ENCODE measurements at places on chromosomes 5 and 9.

DNA sequence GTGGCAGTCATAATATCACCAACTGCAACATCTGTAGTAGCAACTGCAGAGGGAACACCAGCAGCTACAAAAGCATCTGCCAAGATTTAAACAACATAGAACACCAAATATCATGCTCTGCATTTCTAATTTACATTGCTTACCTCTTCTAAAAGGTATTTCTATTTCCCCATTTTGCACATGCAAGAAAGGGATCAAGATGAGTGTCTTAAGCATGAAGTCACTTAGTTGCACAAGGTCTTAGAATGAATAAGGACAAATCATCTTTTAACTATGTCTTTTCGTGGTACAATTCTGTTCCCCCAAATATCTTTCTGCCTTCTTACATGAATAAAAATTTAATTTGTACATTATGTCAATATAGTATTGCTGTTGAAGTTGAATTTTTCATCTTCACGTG is 1746.4 kb downstream of the EFNA5 start:
- peak; percentile 9 for DNase-seq

DNA sequence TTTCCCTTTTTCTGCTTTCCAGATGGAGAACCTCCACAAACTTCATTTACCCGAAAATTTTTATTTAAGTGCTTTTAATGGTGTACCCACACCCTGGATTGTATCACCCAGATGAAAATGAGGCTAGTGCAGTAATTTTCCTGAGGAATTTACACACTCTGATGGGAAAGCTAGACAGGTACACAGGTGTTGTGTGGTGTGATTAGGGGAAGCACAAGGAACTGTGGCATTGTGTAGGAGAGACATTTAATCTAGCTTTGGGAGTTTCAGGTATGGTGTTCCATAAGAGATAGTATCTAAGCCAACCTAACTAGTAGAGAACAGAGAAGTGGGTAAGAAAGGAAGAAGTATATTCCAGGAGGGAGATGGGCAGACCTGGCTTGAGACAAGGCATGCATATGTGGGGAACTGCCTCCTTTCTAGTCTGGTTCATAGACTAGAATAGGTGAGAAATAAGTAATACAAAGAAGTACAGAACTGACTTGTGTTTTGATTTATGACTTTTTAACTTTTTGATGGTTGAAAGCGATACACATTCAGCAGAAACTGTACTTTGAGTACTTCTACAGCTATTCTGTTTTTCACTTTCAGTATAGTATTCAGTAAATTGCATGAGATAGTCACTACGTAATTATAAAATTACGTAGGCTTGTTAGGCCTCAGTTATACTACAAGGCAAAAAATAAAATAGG is 22.9 kb upstream of the ROPN1L start:
- no peak for DNase-seq

- no peak for DNase-seq
Measured at GRCh38 chr5:133319905-133320520, 268.2 kb downstream of the HSPA4 start.

GRCh38 chr9:120783602-120784047 is 9.6 kb downstream of the FBXW2 start:
- peak; percentile 67 for DNase-seq

DNA sequence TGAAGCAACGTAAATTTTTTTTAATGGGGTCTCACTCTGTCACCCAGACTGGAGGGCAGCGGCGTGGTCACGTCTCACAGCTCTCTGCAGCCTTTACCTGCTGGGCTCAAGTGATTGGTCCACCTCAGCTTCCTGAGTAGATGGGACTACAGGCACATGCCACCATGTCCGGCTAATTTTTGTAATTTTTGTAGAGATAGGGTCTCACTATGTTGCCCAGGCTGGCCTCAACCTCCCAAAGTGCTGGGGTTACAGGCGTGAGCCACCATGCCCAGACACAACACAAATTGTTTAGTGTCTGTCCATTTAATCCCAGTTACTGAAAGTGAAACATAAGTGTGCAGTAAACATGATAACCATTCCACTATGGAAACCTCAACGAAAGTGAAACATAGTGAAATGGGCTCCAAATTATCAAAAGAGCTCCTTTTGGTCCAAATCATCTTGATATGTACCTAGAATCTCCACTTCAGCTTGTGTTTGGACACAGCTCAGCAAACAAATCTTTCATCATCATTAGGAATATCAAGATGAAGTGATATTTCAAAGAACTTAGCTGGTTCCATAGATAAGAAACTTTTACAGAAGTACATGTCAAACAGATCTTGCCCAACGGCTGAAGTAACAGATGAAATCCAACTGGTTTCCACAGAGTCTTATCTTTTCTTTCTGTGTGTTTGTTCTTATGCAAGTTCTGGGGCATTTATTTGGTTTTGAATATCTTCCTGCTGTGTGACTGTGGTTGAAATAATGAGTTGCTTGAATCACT is 41.2 kb upstream of the PLPP1 start:
- DNase-seq = no peak

- no peak for DNase-seq
Measured at GRCh38 chr5:108251350-108251749, 130.5 kb downstream of the FBXL17 start.

DNA sequence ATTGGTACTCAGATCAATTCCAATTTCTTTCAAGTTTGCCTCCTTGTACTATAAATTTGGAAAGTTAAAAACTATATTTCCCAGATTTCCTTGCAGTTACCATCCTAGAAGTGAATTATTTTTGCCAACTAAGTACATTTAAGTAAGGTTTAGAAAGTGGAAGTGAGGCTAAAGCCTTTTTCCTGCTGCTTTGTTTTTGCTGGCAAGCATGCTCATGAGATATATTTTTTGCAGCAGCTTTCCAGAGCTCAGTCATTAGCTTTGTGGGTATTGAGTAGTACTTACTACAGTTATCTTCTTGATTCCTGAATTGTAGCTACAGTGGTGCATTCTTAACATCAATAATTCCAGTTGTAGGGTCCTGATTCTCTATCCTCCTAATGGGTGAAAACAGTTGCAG is 3.5 kb upstream of the BTF3 start:
- DNase-seq = no peak

- no peak for DNase-seq
Measured at GRCh38 chr5:58127255-58128220, 332.3 kb downstream of the PLK2 start.

DNA sequence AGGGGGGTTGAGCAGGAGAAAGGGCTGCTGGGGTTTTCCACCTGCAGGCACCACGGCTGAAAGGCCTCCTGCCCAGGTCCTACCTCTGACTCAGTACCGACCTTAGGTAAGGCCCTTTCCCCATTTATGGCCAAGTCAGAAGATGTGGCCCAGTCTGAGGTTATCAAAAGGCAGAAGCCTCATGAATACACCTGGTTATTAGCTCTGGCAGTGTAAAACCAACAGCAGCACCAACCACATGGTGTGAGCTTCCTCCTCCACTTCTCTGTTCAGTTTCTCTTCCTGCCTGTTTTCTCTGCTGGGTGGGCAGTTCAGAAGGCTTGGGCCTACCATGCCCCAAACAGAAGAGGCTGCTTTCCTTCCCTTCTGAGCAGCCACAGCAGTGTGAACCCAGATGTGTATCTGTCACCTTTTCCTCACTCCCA is 86.9 kb downstream of the UGCG start:
- DNase-seq = no peak

DNA sequence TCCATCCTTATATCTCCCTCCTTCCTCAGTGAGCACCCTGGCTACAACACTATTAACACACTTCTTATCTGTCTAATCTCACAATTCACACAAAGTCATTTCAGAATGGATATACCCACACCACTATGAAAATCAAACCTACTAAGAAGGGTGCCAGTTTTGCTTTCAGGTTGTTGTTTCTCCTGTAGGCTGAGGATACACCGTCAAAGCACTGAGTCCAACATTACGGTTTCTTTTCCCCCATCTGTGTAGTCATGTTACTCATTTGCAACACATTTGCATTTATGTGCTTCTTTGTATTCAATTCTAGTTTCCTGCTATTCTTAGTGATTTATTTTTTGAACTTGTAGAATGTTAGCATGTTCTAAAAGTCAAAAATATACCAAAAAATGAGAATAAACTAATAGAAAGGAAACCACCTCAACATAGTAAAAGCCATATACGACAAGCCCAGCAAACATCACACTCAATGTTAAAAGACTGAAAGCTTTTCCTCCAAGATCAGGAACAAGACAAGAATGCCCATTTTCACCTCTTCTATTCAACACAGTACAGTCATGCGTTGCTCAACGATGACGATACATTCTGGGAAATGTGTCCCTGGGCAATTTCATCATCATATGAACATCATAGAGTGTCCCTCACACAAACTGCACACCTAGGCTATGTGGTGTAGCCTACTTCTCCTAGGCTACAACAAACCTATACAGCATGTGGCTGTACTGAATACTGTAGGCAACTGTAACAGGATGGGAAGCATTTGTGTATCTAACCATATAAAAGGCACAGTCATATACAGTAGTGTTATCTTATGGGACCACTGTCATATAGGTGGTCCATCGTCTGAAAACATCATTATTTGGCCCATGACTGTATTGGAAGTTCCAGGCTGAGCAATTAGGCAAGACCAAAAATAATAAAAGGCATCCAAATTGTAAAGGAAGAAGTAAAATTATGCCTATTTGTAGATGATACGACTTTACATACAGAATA is 6.3 kb downstream of the ROR2 start:
- DNase-seq = no peak

- DNase-seq = no peak
Measured at GRCh38 chr5:14640765-14641164, 23.8 kb upstream of the OTULIN start.

GRCh38 chr9:130680836-130681768 is 12.5 kb upstream of the EXOSC2 start:
- DNase-seq = peak; percentile 93

DNA sequence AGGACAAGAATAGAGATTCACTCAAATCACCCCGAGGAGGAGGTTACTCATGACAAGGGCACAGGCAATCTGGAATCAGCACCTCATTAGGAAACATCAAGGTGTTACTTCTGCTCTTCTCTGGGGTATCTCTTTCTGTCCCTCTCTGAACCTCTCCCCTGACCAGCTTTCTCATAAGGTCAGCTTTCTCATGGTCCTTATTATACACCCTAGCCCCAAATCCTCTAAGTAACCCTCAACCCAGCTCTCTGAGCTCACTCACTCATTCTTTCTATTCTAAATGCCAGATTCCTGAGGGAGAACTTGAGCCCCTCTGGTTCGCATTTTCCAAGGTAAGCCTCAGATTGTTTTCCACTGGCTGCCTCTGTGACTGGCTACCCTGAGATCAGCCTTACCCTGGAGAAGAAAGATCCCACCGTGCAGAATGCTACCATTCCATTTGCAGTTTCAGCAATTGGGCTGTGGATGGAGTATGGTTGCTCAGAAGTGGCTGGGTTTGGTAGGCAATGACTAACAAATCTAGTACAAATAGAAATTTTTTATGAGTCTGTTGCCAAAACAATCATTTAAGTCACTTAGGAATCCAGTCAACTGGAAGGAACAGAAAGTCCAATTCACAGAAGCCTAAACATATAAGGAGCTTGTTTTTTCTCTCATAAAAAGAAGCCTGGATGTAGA is 9.0 kb upstream of the TIMD4 start:
- DNase-seq = no peak

DNA sequence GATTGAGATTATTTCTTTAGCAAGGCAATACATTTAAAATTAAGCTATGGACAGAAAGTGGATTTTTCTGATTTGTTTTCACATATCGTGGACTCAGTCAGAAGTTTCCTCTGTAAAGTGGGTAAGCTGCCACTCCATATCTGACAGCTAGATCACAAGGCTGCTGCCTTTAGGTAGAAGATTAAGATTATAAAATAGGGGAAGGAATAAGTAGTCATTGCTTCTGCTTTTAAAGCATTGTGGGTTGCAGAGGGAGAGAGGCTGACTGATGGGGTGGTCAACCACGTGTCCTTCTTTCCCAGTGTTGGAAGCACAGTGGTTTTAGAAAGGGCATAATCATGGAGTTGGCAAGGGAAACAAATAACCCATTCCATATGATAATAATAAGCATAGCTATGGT is 74.3 kb upstream of the MOCS2 start:
- no peak for DNase-seq

DNA sequence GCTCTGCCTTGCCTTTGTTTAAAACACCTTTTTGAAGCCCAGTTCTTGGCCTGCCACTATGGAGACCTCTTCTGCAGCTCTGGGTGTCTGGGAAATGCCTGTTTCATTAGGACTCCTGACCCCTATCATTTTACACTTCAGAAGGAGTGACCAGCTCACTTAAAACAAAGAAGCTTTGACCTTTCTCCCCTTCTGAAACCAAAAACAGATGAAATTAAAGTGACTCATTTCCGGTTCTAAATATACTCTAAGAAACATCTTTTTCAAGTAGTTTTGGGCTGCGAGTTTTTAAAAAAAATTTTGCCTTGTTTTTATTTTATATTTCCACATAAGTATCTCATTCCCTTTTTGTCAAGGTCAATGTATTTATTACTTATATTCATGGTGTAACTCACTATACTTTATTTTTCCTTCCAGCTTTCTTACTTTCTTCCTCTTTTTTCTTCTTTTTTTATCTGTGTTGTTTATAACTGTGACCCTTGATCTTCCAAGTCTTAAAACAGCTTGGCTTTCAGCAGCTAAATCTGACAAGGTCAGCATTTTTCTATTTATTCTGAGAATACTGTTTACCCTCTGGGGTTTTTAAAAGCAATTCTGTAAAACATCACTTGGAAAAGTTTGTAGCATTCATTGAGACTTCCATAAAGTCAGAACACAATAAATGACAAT is 672.9 kb downstream of the NR2F1-AS1 start:
- peak; percentile 29 for DNase-seq

- no peak for DNase-seq
Measured at GRCh38 chr9:112028242-112029221, 131.9 kb downstream of the UGCG start.

GRCh38 chr5:11617080-11617479 is 287.2 kb downstream of the CTNND2 start:
- no peak for DNase-seq

GRCh38 chr9:116452634-116453033 is 234.5 kb upstream of the TRIM32 start:
- DNase-seq = no peak

DNA sequence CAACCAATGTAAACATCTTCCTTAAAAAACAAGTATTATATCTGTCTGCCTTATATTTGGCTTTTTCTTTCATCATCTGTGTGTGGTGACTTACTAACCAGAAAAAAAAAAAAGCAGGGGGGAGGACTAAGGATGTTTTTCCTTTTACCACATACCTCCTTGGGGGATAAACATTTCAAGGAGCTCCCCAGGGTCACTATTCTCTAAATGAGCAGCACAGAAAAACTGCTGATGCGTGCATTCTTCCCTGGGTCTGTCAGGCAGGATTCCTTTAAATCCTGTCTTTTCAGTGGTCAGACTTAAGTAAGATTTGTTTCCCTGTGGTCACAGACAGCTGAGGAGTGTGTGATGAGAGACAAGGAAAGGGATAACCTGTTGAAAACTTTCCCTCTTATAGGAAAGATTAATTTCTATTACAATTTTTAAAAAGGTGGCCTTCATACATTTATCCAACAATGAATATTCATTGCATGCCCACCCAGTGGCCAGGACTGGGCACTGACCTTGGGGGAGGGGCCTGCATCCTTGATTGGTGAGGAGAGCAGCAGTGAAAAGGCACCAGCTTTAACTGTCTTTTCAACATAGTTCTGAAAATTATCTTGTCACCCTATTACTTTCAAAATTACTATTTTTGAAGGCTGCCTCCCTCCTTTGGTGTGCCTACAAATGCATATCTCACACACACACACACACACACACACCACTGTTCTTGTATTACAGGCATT is 123.1 kb downstream of the TLE4 start:
- DNase-seq = peak; percentile 72
